A172 (cell line): ENCODE measurements at places on chromosomes 5 and 9. TPM values are rescaled to one million over a fixed set of nuclear protein-coding genes. Genes with fewer than 3 reads are reported as not detected.

GRCh38 chr5:15116996-15117395, 245.4 kb upstream of the ANKH start:
- DNase-seq, result peak; percentile 5

C1QTNF2 gene
- total RNA-seq, result 1.5 and 1.6 TPM in 2 replicates

PARP8 gene
- total RNA-seq, result 0.28 and 0.74 TPM in 2 replicates

DNA sequence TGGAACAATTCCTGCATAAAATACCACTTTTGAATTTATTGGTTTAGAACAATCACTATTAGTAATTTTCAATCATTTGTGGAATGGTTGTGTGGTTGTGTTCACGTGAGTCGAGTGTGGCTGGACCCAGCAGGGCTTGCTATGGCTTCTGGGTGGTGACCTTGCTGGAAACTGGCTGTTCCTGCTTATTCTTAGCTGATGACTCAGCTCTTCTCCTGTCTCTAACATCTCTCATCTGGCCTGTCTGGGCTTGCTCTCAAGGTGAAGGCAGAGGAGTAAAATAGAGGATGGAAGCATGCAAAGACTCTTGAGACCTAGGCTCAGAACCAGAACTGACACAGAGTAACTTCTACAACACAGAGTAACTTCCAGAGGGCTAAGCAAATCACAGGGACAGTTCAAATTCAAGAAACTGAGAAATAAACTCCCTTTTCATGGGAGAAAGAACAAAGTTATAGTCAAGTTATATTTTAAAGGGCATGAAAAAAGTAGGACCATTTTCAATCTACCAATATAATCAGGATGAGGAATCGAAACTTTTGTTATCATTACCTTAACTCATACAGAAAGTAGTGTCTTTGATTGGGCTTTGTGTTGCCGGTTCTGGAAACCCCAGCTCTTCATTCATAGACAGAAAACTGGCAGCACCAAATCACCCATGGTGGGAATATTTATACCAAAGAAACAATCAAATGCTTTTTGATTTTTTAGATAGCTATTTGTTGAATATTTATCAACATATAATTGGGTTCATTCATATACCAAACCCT, 665.1 kb downstream of the CDH18 start:
- DNase-seq, result peak; percentile 68

GRCh38 chr9:112361601-112362000, 18.3 kb upstream of the HSDL2 start:
- DNase-seq, result peak; percentile 29

DNA sequence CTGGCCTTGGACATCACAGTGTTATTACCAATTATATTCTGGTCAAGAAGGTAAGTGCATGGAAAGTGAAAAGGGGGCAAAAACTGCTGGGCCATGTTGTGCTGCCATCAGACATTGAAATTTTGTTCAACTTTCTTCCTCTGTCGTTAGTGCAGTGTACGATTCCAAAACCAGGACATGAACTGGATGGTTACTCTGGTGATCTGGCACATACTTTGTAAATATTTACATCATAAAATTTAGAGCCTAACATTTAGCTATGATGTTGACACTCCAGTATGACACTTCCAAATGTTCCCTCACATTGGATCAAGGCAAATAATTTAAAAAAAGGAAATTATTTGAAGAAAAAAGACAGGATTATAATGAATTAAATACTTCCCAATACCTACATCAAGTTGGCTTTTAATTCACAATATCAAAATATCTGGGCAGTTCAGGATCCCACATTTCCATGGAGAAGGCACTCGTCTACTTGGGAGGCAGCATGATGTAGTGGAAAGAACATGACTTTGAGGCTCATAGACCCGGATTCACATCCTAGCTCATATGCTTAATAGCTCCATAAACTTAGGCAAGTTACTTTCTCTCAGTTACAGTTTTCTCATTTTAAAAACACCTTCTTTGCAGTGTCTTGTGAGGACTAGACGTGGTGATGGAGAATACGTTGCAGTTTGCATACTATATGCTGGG, 342.5 kb upstream of the MPDZ start:
- no peak for DNase-seq

- DNase-seq, result peak; percentile 47
Measured at GRCh38 chr5:15995341-15996052, 184.1 kb downstream of the MARCHF11 start.

DNA sequence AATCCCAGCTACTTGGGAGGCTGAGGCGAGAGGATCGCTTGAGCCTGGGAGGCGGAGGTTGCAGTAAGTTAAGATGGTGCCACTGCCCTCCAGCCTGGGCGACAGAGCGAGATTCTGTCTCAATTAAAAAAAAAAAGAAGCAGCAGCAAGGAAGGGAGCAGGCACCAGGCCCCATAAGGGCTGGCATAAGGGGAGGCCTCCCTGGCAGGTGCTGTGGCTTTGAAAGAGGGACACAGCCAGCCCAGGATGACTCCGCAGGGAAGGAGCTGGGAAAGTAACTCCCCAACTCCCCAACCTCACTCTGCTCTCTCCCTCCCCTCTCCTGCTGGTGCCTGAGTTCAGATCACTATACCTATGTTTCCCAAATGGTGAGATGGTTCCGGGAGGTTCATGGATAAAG, 70.1 kb downstream of the NDFIP1 start:
- DNase-seq, result no peak

- no peak for DNase-seq
Measured at GRCh38 chr9:82720515-82720914, 342.4 kb downstream of the RASEF start.

DNA sequence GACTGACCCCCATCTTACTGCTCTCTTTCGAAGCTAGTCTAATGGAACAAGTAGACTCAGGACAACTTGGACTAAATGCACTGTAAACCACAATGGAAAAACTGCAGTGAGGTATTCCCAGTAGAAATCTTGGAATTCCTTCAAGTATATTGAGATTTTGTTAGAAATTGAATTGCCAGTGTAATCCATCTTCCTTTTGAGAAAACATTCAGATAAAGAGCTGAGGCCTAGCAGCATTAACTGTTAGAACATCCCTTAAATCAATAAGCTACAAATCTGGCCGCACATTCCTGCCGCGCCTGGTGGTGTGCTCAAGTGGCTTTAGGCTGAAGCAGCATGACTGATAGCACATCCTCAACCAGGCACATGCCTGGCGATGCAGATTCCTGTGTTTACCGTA, 29.3 kb downstream of the PPIC start:
- DNase-seq, result no peak

DNA sequence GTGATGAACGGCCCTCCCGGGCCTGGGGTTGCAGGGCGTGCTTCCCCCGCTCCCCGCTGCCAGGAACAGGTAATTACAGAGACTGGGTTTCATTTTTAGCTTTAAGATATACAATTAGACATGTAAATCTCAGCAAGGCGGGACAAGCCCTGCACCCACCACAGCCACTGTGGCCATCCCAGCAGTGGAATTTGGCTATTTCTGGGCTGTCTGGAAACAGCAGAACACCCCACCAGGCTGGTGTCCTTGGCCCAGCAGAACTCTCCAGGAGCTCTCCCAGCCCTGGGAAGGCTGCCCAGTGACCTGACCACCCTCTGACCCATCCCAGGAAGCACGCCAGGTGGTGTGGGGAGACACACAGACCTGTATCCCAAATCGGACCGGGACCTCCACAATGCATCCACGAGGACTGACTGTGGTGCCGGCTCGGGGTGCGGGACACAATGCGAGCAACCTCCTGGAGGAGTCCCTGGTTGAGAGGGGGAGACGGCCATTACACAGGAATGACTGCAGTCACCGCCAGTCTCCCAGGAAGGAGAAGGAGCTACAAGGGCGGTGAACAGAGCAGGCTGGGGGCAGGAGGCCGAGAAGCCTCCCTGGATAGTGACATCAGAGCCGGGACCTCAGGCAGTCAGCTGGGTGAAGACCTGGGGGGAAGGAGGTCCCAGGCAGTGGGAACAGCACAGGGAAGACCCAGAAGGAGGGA, 17.3 kb downstream of the EEIG1 start:
- peak; percentile 59 for DNase-seq

FOXD1 gene
- total RNA-seq, result 12.9 and 24.6 TPM in 2 replicates

DNAH5 gene
- total RNA-seq, result 2.1 and 2.2 TPM in 2 replicates

SPINK5 gene
- 0.34 and 1.1 TPM in 2 replicates for total RNA-seq

- DNase-seq, result no peak
Measured at GRCh38 chr5:15124871-15125568, 253.4 kb upstream of the ANKH start.

DNA sequence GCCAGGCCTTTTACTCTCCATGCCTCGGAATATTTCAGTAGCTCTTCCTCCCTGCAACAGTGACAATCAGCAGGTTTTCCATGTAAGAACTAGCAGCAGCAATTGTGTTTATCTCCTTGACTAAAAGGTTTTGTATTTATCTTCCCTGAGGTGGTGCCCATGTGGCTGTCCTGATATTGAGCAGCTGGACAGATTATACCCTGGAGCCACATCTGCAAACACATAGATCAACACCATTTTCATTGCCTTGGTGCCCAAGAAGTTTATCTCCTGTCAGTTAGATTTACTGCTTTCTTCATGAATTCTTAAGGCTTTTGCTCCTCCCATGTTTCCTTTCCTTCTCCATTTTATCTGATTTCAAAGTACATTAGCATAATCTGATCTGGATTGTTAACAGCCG, 378.4 kb downstream of the SPATA31D1 start:
- no peak for DNase-seq

DNA sequence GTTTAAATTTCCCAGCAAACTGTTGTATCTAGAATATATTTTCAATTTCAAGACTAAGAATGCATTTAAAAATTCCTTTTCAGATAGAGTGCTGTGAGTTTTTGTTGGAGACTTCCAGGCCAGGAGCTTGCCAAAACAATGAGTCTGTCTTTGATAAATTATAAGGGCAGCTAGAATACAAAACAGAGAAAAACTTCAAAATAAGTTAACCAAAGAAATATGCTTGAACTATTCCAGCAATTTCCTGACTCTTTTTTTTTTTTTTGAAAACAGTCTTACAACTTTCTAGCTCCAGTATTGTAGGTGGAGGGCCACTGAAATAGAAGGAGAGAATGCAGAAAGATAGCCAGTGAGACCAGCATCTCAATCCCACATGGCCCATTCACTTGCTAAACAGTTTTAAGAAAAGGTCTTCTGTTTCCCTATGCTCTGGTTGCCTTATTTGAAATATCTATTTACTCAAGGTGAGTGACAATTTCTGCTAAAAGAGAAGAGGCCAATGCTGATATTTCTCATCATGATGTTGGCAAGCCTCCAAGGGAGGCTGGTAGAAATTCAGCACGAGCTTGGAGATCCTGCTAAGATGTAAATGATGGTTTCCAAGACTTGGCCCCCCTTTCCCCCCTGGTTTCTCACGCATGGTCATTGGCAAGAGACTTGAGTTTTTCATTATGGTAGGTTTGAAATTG, 103.2 kb downstream of the USP20 start:
- no peak for DNase-seq

TSTD2 gene
- 19.7 and 20.9 TPM in 2 replicates for total RNA-seq

DNA sequence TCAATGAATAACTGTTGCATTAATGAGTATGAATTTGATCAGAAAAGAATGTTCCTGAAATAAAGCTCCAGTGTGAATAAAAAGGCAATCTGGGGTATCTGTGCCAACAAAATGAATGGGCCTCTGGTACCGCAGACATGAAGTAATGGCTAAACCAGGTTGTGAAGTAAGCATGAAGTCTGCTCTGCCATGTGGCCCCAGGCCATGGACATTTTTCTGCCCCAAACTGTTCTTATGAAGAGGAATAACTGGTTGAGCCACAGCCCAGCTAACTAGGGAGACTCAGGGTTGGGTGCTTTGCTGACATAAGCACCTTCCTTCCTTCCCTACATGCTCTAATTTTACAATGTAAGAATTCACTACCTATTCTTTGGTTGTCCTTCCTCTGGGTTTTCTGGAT, 147.4 kb upstream of the LRRTM2 start:
- no peak for DNase-seq

DNA sequence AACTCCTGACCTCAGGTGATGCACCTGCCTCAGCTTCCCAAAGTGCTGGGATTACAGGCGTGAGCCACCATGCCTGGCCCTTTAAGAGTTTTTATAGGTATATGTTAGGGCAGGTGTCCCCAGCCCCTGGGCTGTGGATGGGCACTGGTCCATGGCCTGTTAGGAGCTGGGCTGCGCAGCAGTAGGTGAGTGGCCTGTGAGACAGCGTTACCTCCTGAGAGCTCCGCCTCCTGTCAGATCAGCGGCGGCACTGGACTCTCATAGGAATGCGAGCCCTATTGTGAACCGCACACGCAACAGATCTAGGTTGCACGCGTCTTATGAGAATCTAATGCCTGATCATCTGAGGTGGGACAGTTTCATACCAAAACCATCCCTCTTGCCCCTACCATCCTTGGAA, 173.4 kb downstream of the GOLPH3 start:
- DNase-seq, result no peak

SEMA6A gene
- total RNA-seq, result 0.57 and 1.5 TPM in 2 replicates

ALG2 gene
- total RNA-seq, result 67.8 and 69.5 TPM in 2 replicates

- DNase-seq, result peak; percentile 78
Measured at GRCh38 chr5:146027751-146028150, 77.6 kb downstream of the PLAC8L1 start.

- no peak for DNase-seq
Measured at GRCh38 chr9:76018235-76018634, 127.8 kb downstream of the PCSK5 start.

FAT2 gene
- total RNA-seq, result 0.22 and 0.36 TPM in 2 replicates

TMEM174 gene
- total RNA-seq, result not detected in 2 replicates

DNA sequence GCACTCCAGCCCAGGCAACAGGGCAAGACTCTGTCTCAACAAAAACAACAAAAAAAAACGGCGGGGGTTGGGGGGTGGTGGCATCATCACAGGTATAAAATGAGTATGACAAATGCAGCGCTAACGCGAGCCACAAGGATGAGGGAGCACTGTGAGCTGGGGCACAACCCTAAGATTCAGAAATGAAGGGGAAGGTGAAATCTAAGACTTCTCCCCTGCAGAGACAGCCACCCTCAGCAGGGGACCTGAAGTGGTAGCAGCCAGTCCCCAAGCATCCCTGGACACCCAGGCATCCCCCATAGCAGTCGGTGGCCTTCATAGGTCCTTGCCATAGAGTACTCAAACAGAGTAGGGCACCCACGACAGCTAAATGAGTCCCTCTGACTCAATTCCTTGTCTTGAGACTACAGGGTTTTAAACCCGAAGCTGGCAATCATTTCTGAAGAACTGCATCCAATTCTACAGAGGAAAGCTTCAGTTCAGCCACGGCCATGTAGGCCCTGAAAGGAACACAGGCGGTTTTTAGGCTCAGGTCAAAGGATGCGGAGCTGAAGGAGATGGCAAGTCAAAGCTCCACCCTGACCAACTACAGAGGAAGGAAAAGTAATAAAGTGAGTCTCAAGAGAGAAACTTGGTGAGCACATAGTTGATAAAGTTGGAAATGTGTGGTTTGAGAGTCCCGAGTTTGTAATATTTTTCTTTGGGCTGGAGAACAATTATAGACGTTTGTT, 50.3 kb downstream of the MYO10 start:
- DNase-seq, result no peak

CSF1R gene
- 0.84 and 0.96 TPM in 2 replicates for total RNA-seq

ACSL6 gene
- total RNA-seq, result 0.07 and 0.24 TPM in 2 replicates

- no peak for DNase-seq
Measured at GRCh38 chr5:151139015-151139414, 18.6 kb downstream of the ANXA6 start.

DNA sequence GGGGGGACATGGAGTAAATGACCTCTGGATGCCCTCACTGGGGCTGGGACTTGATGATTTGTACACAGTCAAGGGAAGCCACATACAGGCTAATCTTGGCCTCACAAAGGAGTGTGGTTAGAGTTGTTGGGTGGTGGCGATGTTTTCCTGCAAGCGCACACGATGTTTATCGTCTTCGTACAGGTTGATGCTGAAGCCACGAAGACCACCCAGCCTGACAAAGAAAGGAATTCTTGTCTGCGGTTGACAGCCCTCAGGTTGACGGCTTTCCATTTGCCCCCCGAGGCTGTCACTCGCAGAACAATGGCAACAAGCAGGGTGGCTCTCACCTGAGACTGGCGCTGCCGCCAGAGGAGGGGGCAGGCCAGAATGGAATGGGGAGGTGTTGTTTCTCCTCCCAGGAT, 14.1 kb upstream of the XPA start:
- DNase-seq, result no peak

IL13 gene
- not detected in 2 replicates for total RNA-seq
